NCI-H2081 treated with DMSO at 0.1 percent for 48 hours (cell line): ENCODE measurements at places on chromosomes 4 and X.

- DNase-seq: no peak
These were observed 111.0 kb downstream of the MID1 start for GRCh38 chrX:10509397-10509796.

DNA sequence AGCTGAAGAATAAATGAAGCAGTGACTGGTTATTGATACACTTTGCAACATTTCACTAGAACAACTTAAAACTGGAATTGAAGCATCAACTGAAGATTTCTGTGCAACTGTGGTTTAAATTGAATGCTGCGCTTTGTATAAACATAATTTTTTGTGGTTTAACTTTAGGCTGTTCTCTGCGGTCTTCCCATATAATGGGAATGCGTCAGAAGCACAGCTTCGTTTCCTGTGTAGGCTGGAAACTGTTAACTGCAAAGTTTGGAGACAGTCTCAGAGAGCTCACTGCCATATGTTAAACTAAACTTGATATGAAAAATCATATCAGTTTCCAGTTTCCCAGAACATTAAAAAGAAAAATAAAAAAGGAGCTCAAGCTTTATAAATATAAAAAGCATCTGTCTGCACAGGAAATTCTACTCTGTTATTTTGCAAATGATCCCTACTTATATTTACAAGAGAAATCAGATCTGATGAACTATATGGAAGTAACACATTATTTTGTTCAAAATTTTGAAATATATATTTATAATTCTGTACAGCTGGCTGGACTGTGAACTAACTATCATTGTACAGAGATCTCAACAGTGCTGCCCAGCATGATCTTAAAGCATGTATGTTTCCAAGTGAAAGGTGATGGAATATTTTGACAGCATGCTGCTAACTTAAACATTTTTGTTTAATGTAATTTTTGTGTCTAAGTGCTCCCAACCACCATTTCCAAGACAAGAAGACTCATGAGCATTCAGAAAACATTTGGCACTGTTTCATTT is 139.9 kb downstream of the NDST3 start:
- no peak for DNase-seq

- no peak for DNase-seq
These were observed 428.6 kb downstream of the ADGRL3 start for GRCh38 chr4:61628727-61629126.

- no peak for DNase-seq
These were observed 13.0 kb downstream of the FGD1 start for GRCh38 chrX:54482839-54483593.

DNA sequence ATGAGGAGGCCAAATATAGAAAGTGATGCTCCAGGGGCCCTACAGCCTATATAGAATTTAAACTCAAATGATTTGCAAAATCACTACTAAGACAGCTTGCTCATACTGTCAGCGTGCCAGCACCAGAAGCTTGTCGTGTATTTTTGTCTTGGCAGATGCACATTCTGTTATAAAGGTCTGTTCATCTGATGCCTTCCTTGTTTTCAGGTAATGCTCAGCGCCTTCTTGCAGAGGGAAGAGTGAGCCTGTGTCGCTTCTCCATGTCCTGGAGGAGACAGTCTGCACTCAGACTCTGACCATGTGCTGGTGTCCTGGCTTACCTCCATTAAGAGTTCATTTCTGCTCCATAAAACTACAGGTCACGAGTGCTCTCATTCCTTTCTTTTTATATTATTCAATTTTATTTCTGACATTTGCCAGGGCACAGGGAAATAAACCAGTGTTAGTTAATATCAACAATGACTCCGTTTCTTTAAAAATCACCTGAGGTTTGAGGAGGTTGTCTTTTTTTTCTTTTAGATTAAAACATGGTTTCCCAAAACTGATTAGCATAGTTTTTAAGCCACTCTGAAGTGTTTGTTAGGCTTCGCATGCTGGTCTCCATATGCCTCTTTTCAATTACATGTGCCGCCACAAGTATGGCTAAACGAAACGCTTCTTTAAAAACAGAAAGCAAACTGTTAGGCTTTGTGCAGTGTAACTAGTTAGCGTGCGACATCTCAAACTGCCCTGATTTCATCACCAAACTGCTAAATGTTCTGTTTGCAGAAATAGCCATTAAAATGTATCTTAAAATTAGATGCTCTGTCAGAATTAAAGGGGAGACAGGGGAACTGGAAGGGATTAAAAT is 215.2 kb upstream of the GK2 start:
- no peak for DNase-seq

DNA sequence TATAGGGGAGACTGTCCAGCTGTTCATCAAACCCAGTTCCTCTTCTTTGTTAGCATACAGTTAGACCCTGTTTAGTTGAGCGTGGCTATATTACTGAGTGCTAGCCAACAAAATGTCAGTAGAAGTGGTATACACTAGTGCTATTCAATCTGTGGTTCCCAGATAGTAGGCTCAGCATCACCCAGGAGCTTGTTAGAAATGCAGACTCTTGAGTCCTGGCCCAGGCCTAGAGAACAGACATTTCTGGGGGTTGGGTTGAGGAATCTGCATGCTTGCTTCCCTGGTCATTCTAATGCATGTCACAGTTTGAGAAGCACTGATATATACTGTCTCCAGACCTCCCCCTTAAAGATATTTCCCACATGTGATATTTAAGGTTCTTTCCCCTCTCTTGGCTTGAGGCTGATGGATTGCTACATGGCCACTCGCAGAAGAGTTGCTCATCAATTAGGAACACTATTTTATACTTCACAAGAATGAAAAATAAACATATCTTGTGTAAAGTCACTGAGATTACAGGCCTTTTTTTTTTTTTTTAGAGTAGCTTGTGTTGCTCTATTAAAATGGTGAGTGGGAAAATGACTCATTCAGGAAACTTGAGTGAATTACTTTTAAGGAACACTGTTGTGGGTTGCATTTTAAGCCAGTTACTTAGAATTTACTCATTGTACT is 289.0 kb downstream of the STIM2 start:
- DNase-seq: no peak

DNA sequence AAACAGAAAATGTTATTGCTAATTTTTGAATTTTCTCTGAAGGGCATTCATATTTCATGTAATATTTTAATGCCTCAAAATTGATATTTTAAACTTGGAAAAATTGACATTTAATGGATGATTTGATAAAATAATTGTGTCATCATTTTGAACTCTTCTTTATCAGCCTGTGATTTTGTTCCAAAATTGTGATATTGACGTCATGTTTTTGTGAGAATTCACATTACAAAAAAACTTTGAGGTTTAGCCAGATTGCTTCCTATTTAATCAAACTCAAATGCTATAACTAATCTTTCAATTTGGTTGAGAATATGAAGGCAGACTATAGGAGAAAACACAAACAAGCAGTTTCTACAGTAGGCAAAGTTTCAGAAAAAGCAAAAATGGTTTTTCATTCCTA is 137.4 kb downstream of the GRIA2 start:
- no peak for DNase-seq

DNA sequence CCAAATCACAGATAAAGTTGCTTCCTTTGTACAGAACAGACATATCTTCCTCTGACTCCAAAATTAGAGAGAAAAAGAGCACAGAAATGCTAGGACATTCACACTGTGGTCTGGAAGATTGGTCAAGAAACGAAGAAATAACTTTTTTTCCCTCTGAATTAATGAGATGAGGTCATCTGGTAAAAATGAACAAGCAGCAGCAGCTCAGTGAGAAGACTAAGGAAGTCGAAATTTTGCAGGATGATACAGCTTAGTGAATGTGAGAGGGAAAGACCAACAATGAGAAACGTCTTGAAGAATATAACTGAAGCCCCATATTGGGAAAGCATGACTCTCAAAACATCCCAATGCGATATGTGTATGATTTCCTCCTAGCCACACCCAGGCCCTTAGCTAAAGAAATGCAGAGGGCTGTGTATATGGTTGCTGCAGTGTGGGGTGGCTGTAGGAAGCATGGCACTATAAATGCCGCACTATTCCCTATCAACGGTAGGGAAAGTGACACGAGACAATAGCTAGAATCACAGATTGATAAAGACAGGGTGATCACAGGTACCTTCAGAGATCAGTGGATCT is 208.6 kb downstream of the VEGFC start:
- no peak for DNase-seq

DNA sequence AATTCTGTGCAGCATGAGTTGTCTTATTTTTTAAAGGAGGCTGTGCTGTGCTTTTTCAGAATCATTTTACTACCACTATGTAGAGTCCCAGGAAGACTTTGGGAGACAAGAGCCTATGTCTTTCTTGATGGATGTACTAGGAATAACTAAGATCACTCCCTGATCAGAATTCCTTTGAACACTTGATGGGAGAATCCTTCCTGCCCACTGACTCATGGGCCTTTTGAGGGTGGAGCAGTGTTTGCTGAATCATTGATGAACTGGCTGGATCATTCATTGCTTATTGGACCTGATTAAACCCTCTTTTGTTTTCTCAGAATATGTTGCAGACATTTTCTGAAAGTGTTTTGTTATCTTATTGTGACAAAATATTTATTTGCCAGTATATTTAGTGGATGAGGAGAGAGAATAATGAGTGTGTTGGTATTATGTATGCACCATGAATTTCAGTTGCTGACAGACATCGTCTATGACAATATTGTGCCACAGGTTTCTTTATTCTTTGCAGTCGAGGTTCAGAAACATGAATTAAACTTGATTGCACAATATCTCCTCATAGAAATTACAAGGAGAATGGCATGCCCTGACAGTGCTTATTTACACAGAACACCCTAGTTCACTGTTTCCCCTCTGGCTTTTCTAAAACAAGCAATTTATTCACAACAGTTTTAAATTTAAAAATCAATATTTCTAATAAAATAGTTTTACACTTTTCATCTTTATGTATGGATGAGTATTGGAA is 36.3 kb downstream of the POU4F2 start:
- no peak for DNase-seq

DNA sequence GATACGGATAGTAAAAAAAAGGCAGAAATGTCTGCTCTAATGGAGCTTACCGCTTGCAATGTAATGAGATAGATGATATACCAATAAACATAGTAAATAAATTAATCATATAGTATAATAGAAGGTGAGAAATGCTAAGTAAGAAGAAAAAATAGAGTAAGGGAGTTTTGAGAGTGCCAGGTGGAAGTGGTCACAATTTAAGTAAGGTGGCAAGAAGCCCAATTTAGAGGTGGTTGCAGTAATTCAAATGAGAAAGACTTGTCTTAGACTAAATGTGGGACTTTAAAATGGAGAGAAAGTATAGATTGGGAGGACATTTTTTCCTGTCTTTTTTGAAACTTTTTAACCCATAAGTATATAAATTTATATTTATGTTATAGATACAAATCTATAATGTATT is 26.0 kb downstream of the TBC1D19 start:
- DNase-seq: no peak

DNA sequence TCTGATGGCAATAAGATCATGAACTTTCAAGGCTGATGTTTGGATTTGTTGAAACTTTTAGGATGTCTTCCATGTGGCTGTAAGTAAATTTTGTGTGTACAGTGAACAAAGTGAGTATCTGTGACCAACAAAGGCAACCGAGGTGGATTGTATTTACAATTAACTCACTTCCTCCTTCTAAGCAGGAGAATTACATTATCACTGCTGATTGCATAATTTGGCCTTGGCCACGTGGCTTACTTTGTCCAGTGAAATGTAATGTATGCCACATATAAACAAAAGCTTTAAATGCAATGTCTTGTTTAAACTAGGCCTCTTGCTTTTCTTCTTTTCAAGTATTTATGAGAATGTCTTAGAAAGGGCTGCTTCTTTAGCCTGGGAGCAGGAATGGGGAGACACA is 66.3 kb upstream of the MAD2L1 start:
- DNase-seq: no peak

GRCh38 chrX:18886344-18887161 is 97.4 kb downstream of the PHKA2 start:
- DNase-seq: peak; percentile 7

DNA sequence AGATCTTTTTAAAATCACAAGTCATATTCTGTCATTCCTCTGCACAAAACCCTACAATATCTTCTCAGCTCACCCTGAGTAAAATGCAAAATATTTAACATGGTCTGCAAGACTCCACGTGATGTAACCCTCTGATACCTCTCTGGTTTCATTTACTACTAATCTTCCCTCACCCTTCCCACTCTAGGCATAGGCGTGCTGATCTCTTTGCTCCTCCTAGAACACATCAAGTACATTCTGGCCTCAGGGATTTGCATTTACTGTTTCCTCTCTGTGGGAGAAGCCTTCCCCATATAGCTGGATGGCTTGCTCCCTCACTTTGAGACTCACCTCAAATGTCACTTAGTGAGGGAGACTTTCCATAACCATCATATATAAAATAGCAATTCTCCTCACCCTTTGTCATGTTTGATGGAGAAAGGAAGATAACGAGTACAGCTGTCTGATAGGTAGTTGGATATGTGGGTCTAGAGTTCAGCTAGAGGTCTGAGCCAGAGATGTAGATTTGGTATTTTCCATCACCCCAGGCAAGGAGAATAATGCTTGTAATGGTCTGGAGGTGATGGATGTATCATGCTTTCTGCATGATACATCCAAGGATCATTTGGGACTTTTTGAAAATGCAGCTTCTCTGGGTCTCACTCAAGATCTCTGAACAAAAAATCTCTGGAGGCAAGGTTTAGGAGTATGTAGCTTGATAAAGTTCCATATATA is 123.9 kb upstream of the VAMP7 start:
- no peak for DNase-seq

DNA sequence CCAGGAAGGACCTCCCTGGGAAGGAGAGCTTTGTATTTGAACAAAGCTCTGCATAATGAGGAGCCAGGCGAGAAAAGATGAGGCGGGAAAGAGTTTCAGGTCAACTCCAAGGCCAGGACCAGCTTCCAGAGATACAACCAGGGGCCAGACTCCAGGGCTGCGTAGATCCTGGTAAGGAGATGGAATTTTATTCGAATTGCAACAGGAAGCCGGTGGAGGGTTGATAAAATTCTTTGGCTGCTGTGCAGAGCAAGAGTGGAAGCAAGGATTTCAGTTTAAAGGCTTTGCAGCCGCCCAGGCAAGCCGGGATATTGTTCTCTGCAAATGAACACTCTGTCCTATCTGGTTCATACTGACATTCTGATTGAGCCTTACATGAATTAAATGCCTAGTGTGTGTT is 40.2 kb upstream of the CBR4 start:
- DNase-seq: no peak

- DNase-seq: no peak
These were observed 14.4 kb downstream of the MECP2 start for GRCh38 chrX:154083126-154083517.

DNA sequence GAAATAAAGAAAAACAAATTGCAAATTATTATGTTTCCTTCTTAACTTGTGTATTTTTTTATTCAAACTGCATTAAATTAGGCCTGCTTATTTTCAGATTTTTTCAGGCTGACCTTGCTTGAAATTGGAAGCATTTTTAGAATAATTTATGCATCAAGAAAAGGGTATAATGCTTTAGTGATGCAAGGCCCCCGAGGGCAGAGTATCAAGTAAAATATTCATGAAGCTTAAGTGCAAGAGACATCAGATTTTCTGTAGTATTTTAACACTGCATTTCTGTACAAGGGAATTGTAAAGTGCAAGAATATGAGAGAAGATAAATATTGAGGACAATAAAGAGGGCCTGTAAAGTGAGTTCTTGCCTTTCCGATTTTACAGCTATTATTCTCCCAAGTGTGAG is 485.8 kb upstream of the ATOH1 start:
- DNase-seq: no peak
